ENCODE measurements at places on chromosomes 2 and 18. TPM values are rescaled to one million over a fixed set of nuclear protein-coding genes. Genes with fewer than 3 reads are reported as not detected.

The MAPRE3 gene
- total RNA-seq: 11.8 TPM

The CAPN14 gene
- total RNA-seq: 0.79 TPM

The C2orf78 gene
- not detected for total RNA-seq

The CFC1 gene
- not detected for total RNA-seq

The B3GNT7 gene
- total RNA-seq: 11.9 TPM

The EPB41L3 gene
- total RNA-seq: 62.9 TPM

All from spleen (tissue), 13 donors.